CD4-positive, alpha-beta memory T cell (primary cell): ENCODE measurements at places on chromosomes 7 and 10.

DNA sequence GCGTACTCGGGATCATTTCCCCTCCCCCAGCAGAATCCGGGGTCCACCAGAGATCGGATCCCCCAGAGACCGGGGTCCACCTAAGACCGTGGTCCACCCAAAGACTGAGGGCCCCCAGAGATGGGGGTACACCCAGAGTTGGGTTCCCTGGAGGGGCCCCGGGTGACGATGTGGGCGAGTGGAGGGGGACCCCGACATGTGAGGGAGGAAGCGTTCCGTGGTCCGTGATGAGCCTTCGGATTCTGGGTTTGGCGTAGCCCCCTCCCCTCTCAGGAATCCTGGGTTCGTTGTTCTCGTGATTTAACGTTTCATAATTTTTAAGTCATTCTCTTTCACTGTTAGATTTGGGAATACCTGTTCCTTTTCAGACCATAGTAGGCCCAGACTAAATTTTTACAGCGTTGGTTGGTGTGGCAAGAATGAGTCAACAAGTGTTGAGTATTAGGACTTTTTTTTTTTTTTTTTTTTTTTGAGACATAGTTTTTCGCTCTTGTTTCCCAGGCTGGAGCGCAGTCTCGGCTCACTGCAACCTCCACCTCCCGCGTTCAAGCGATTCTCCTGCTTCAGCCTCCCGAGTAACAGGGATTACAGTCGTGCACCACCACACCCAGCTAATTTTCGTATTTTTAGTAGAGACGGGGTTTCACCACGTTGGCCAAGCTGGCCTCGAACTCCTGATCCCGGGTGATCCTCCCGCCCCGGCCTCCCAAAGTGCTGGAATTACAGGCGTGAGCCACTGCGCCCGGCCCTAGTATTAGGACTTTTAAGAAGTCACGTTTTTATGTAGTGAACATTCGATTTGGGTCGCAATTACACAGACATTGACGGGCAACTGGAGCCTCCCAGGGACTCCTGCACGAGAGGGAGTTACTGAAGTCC, 672 bp downstream of the GTPBP4 start:
- no peak for DNase-seq

GRCh38 chr7:33669251-33669670, 236.1 kb upstream of the BMPER start:
- DNase-seq: no peak

DNA sequence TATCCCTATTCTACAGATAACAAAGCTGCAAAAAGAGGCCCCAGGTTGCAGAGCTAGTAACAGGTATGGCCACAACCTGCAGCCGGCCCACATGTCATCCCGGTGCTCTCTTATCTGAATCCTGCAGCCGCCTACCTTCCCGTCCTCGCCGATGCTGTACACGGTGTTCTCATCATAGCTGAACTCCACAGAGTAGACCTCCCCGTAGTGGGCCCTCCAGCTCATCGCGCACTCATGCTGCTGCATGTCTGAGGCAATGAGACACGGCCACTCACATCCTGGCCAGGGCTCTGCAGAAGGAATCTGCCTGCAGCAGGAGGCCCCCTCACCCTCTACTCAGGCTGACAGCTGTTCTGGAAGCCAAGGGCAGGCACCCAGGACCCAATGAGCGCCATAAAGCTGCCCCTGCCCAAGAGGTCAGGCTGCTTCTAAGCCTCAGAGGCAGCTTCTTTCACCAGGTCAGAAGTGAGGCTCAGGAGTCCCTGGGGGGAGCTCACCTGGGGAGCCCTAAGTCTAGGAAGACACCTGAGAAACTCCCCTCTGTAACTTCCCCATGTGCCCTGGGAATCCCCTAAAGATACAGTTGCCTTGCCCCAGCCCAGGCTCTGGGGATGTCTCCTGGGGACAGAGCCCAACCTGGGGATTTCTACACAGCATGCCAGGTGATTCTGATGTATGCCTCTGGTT, 17.9 kb upstream of the CYREN start:
- DNase-seq: no peak

DNA sequence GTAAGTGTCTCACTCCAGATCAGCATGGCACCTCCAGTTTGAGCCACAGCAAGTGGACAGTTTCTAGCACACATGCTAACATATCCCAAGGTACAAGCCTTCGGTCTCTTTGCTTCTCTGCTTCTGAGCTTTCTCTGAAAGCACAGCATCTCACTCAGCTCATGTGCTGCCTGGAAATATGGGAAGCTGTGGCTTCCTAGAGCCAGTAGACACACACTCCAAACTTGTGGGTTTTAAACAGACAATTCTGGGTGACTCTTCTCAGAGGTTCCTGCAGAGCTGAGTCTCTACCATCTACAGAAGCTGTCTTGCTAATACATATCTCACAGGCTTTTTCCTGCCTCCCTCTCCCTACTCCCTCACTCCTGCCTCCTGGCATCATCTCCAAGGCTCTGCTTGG, 23.9 kb upstream of the TMEM273 start:
- DNase-seq: no peak

GRCh38 chr10:71821909-71822763, 28.9 kb downstream of the PSAP start:
- DNase-seq: no peak

DNA sequence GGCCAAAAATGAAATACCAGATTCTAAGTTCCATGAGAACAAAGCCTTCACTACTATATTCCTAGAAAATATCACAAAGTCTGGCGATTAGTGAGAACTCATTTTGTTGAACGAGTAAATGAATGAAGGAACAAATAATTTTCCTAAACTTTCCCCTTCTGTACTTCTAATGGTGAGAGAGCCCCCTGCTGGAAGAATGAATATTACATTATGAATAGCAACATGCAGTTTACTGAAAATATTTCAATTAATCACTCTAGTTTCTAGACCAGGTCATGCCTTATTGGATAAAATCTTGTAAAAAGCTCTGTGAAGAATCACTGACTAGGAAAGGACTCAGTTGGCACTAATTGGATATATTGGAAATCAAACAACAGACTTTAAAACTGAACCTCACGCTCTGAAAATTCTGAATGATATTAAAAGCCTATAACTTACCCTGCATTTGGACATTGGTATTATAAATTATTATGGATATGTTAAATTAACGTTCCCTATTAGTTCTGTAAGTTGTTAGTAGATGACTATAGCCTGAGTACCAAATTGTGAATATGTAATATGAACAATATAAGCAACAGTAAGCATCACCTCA, 32.4 kb upstream of the MTPN start:
- DNase-seq: peak; percentile 59

DNA sequence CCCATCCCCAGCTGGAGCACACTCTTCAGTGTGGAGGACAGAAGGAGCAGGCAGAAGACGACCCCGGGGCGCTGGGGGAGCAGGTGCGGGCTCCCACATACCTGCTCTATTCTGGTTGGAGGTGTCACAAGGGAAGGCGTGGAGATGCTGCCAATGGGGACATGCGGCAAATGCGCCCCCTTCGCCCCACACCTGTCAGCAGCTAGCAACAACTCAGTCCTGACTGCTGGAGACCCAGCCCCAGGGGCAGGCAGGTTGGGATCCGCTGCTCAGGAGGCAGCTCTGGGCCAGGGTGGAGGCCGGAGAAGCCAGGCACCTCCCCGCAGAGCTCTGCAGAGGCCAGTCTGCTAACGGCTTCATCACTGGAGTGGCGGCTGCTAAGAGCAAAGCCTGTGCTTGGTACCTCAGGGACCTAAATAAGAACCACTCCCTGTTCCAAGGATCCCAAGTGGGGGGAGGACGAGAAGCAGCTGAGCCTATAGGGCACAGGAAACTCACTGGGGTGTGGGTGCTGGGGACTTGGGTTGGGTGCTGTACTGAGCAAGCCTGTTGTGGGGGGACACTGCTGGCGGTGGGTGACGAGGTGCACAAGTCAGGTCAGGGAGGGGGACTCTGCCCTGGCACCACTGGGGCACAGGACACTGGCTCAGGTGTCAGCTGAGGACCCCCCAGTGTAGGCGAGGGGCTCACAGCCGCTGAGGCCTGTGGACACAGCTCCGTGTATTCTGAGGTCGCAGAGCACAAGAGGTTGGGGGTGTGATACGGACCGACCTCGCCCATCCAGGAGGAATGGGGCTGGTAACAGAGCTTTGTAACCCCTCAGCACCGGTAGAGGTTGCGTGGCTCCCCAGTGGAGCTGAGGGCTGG, 19.2 kb upstream of the GPR146 start:
- no peak for DNase-seq

DNA sequence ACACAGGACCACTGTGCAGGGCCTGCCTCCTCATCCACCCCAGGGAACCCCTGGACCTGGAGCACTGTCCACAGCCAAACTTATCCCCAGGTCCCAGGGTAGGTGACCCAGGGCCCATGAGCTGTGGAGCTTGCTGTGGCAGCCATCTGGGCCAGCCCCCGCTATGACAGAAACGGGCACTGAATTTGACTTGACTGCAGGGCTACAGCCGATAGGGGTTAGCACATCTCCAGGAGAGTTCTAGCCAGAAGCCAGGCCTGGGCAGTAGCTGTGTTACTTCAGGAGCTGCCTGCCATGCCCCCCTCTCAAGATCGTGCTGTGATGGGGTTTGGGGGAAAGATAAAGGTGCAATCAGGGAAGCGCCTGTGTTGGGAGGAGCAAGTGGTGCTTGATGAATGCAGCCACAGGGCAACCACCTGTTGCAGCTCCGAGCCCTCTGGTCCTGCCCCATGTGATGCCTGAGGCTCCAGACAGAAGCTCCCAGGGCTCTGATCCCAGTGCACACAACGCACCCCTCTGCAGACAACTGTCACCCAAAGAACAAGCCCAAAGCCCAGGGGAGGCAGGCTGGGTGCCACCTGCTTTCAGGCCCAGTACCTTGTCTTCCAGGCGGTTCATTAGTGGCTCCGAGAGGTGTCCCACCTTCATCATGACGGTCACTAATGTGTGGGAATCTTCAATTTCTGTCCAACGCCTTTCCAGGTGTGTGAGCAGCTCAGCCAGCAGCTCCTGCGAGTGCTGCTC, 6.5 kb downstream of the TBRG4 start:
- no peak for DNase-seq

GRCh38 chr7:104548861-104549260, 220.5 kb downstream of the LHFPL3 start:
- DNase-seq: no peak

- DNase-seq: no peak
Observed at GRCh38 chr7:98778421-98778820, 91.4 kb downstream of the TMEM130 start.

GRCh38 chr10:118407777-118408176, 65.7 kb upstream of the FAM204A start:
- no peak for DNase-seq

DNA sequence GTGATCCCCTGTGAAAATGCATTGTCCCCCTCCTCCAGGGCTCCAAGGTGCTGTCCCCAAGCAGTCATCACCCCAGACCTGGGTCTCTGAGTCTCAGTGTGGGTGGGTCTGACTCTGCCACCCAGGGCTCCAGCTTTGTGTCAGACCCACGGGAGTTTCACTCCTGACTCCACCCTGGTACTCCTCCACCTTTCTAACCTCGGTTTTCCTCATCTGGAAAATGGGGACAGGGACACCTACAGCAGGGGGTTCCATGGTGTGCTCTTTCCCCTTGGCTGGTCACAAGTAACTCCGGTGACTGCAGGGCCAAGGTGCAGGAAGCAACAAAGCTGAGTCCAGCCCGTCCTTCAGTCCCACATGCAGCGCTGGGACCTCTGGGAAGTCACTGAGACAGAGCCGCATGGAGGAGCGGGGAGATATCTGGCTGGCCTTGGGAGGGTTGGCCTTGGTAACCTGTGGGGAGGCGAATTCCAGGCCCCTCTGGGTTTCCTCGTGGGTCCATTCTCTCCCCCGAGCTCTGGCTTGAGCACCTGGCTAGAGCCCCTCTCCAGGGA, 41.8 kb upstream of the RABGEF1 start:
- no peak for DNase-seq

GRCh38 chr7:33744293-33745075, 160.9 kb upstream of the BMPER start:
- DNase-seq: no peak

GRCh38 chr7:2111568-2111967, 121.2 kb downstream of the MAD1L1 start:
- no peak for DNase-seq

- DNase-seq: no peak
Observed at GRCh38 chr7:24709051-24709450, 48.2 kb downstream of the GSDME start.

- DNase-seq: no peak
Observed at GRCh38 chr7:102096706-102097427, 189.8 kb upstream of the SH2B2 start.
